ENCODE measurements at places on chromosomes 13 and 19.

- no peak for DNase-seq
Measured at GRCh38 chr13:112859128-112859816, 109.7 kb upstream of the MCF2L start.

GRCh38 chr19:29836409-29836825 lies 24.6 kb downstream of the CCNE1 start:
- no peak for DNase-seq

DNA sequence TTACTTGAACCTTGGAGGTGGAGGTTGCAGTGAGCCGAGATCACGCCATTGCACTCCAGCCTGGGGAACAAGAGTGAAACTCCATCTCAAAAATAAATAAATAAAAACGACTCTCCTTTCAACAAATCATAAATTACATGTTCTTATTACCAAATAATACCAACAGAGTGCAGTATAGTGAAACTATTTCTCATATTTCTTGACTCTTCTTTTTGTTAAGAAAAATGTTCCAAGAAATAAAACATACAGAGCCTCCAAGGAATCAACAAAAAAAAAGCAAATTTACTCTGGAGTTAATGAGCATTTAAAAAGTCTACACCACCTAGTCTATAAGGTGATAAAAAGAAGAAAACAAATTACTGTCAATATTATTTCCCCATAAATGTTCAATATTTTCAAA lies 188.8 kb downstream of the KLF12 start:
- DNase-seq: no peak

GRCh38 chr13:111093634-111094033 lies 21.5 kb upstream of the ARHGEF7 start:
- no peak for DNase-seq

DNA sequence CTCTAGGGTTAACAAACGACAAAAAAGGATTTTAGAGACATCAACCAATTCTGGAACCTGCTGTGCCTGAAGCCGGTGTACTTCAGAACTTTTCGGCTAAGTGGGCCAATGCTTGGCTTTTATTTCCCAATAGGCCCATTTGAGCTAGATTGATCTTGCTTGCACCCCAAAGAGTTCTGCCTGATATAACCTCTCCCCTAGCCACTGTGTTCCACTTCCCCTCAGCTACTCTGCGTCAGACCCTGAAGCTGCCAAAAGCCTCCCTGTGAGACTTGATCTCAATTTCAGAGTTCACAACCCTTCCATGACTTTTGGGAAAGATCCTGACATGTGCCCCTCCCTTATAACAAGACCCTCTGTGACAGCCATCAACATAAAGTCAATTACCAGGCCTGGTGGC lies 5.6 kb upstream of the SIGLEC14 start:
- DNase-seq: no peak

- DNase-seq: no peak
Measured at GRCh38 chr13:33411312-33411711, 125.8 kb upstream of the STARD13 start.

DNA sequence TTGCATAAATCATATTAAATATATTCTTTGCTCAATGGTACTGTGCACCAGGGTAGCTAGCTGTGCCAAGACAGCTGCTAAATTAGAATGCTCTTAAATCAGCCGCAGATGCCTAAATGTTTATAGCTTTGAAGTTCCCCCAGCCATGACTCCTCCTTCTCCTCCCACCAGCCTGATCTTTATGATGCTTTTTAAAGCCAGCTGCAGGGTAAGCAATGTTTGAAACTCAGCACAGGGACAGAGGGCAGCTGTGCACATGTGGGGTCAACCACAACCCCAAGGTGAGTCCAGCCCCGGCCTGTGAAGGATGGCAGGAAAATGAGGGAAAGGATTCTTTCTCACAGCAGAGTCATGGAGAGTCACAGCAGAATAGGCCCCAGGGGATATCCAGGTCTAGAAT lies 635.7 kb downstream of the UQCRFS1 start:
- DNase-seq: no peak

DNA sequence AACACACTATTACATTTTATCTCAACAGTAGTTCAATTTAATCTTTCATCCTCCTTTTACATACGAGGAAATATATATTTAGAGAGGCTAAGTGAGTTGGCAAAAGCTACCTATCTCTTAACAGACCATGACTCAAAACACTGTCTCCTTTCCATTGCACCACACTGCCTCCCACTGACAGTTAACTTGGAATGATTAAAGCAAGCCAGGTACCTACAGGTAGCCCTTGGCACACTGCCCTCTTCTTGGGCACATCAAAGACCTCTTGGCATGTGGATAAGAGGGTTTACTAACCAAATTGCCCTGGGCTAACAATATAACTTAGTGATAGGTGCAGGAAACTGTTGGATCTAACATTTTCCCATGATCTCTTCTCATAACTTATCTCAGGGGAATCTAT lies 1.8 kb downstream of the ABHD13 start:
- no peak for DNase-seq

GRCh38 chr13:36706755-36707154 lies 32.9 kb downstream of the SERTM1 start:
- DNase-seq: peak; percentile 45

- no peak for DNase-seq
Measured at GRCh38 chr19:315811-316210, 24.6 kb upstream of the PLPP2 start.

DNA sequence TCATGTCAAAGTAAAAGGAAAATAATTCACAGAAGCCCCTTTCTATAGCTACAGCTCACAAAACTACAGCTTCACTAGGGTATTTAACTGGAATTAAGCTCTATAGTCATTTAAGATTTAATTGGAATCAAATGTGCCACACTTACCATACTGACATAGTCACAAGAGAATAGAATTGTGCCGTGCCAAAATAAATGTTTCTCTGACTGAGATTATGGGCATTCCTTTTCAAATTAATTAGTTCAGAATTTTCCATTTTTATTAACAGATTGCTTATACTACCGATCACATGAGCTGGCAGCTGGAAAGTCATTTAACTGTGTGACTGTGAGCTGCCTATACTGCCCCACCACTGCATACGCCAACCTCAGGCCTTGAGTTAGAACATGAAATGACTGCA lies 108.4 kb downstream of the LHFPL6 start:
- no peak for DNase-seq

- no peak for DNase-seq
Measured at GRCh38 chr19:13077240-13077639, 25.4 kb downstream of the LYL1 start.

- DNase-seq: no peak
Measured at GRCh38 chr19:2483484-2484151, 7.7 kb downstream of the GADD45B start.

DNA sequence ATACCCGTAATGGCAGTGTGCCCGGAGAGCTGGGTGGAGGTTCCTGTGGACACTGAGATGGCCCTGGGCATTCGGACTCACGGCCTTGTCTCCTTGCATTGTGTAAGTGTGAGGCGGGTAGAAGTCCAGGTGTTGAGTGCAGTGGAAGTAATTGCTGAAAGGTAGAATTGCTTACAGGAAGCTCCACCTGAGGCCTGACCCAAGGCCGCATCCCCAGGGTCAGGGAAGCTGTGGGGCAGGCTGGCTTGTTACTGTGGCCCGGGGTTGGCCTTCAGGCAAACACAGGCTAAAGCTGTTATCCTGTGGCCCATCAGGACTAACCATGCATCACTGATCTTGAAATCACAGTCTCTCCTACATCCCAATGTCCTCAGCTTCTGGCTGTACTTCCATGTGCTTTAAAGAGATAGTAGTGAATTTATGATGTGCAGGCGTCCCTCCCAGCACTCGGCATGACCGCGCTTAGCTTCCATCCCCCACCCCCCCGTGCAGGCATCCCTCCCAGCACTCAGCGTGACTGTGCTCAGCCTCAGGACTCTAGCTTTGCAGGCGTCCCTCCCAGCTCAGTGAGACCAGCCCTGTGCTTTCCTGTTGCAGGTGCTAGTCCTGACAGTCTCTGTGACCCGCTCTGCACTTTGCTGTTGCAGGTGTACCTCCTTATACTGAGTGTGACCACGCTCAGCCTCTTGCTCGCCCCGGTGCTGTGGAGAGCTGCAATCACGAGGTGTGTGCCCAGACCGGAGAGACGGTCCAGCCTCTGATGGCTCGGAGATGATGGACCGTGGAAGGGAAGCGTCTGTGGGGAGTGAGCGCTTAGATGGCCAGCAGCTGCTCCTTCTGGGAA lies 35.6 kb upstream of the TFDP1 start:
- DNase-seq: no peak

- DNase-seq: no peak
Measured at GRCh38 chr19:20863176-20863575, 59.9 kb upstream of the ZNF85 start.

DNA sequence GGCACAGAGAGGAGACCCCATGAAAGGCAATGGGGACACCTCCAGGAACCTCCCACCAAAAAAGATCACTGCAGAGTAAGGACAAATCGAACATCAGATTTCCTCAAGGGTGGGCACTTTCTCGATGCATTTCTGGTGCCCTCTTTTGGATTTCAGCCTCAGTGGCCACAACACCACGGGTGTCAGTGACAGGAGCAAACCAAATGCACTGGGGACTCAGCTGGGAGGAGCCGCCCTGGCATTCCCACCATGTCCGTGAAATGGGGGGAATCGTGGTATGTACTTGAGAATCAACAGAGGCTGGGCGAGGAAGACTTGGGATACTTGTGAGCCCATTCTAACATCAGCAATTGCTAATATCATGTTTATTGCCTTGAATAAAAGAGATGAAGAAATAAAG lies 16.3 kb downstream of the FAM187B start:
- DNase-seq: no peak

- DNase-seq: no peak
Measured at GRCh38 chr13:61123538-61124289, 291.9 kb downstream of the PCDH20 start.

GRCh38 chr19:30070968-30071632 lies 129.1 kb downstream of the URI1 start:
- no peak for DNase-seq

DNA sequence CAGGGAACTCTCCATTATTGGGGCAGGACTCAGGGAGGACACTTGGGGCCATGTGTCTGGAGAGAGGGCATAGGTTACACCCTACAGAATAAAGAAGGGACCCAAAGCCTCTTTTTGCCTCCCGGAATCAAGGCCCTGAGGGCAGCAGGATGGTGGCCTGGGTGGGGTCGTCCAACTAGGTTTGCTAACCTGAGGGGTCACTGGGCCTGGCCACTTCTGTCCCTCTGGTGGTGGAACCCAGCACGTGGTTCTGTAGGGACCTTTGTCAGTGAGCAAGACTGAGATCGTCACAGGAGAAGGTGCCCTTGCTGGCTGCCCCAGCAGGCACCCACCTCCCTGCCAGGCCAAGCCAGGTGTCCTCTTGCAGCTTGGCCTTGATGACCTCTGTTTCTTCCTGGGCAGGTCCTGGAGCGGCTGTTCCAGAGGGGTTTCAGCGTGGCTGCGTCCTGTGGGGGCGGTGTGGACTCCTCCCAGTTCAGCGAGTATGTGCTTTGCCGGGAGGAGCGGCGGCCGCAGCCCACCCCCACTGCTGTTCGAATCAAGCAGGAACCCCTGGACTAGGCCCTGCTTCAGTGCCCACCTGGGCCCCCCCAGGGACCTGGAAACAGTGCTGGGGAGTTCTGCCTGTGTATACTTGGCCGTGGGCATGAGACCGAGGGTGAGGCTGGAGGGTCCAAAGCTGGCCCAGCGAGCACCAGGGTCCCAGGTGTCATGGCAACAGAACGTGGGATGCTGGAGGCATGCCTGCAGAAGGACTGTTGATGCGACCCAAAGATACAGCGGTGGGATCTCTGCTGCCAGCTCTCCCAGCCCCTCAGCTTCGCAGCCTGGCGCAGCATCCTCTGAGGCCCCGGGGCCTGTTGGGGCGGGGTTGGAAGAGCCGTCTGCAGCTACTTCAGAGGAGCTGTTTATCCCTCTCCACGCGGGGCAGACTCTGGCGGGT lies 16.0 kb downstream of the KCTD15 start:
- DNase-seq: no peak

- no peak for DNase-seq
Measured at GRCh38 chr19:11887611-11888531, at the start of gene ZNF69. ZNF69 (plus strand) TSS chr19:11887782; CDS start chr19:11887924, 142 bp downstream.

GRCh38 chr13:48615049-48615448 lies 38.7 kb upstream of the CYSLTR2 start:
- DNase-seq: no peak

GRCh38 chr13:40428354-40428753 lies 238.1 kb downstream of the FOXO1 start:
- DNase-seq: no peak

- no peak for DNase-seq
Measured at GRCh38 chr19:54373781-54374631, 9.3 kb upstream of the LAIR1 start.

DNA sequence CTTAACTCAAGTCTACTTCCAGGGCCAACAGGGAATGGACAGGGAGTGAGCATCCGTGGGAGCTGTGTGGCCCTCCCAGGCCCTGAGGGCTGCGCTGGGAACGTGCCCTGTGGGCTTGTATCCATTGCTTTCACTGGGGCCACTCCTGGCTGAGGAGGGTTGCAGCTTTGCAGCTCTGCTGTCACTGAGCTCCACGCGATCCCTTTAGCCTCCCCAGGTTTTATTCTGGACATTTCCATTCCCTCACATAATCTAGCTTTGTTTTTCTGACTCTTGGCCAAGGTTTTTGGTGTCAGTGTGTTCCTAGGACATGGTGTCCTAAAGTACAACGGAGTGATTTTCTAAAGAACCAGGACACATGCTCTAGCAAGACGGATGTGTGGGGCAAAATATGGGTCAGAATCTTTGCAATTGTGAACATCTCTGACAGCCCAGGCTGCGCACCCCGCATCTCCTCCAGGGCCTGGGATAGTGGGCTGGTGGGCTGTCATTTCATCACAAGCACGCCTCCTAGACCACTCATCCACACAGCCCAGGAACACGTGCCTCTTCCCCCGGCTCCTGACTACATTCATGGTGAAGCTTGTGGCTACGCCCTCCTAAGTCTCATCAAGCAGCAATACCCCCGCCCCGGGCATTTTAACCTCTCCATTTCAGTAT lies 28.0 kb downstream of the GGACT start:
- no peak for DNase-seq
